ENCODE measurements at places on chromosomes 1 and 21. TPM values are rescaled to one million over a fixed set of nuclear protein-coding genes. Genes with fewer than 3 reads are reported as not detected.

- DNase-seq: no peak
These were observed at the start of gene TAL1 for GRCh38 chr1:47232187-47232874. TSS of gene TAL1 (minus strand) at chr1:47232225. CDS start at chr1:47225888, 6,337 bp downstream.

The S100A10 gene
- 239 TPM for polyA plus RNA-seq

The C1orf116 gene
- polyA plus RNA-seq: 20.2 TPM

The EFNA3 gene
- 6.1 TPM for polyA plus RNA-seq

GRCh38 chr1:94929351-94930217 lies 2.7 kb upstream of the CNN3 start:
- DNase-seq: no peak

DNA sequence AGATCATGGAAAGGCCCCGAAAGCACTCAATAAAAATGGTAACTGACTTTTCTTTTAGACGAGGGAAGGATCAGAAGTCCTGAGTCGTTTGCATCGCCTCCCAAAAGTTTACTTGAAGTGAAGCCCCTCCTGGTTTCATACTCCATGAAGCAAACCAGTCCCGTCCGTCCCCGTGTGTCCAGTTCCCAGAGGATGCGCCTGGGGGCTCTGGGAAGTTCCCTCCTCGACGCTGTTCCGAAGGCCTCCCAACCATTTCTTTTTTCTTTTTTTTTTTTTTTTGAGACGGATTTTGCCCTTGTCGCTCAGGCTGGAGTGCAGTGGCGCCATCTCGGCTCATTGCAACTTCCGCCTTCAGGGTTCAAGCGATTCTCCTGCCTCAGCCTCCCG lies 661 bp upstream of the OSCP1 start:
- DNase-seq: no peak

GRCh38 chr1:154288661-154289060 lies 16.2 kb downstream of the HAX1 start:
- no peak for DNase-seq

GRCh38 chr21:16620786-16621320 lies 891.1 kb downstream of the USP25 start:
- DNase-seq: no peak

The BCL2L15 gene
- 0.50 TPM for polyA plus RNA-seq

The COL16A1 gene
- polyA plus RNA-seq: 35.9 TPM

- DNase-seq: no peak
These were observed 72.9 kb downstream of the ITPKB start for GRCh38 chr1:226666164-226666506.

The WDR64 gene
- 0.44 TPM for polyA plus RNA-seq

GRCh38 chr1:110462964-110463363 lies 12.0 kb downstream of the PROK1 start:
- no peak for DNase-seq

The SELL gene
- polyA plus RNA-seq: 3.9 TPM

- no peak for DNase-seq
These were observed 57.1 kb upstream of the C1orf87 start for GRCh38 chr1:60130703-60131102.

The MRPS21 gene
- polyA plus RNA-seq: 91.3 TPM

The ZNF670 gene
- 8.6 TPM for polyA plus RNA-seq

DNA sequence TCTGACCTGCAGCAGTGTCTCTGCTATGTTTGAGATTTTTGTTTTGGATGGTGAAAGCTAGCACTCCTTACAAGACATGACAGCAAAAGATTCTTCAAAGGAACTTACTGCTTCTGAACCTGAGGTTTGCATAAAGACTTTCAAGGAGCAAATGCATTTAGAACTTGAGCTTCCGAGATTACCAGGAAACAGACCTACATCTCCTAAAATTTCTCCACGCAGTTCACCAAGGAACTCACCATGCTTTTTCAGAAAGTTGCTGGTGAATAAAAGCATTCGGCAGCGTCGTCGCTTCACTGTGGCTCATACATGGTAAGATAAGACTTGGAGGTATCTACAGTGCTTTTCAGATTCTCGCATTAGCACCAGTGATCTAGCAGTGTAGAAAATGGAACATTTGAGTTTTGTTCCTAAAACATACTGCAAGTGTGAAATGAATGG lies 200.2 kb downstream of the PDE4B start:
- DNase-seq: no peak

DNA sequence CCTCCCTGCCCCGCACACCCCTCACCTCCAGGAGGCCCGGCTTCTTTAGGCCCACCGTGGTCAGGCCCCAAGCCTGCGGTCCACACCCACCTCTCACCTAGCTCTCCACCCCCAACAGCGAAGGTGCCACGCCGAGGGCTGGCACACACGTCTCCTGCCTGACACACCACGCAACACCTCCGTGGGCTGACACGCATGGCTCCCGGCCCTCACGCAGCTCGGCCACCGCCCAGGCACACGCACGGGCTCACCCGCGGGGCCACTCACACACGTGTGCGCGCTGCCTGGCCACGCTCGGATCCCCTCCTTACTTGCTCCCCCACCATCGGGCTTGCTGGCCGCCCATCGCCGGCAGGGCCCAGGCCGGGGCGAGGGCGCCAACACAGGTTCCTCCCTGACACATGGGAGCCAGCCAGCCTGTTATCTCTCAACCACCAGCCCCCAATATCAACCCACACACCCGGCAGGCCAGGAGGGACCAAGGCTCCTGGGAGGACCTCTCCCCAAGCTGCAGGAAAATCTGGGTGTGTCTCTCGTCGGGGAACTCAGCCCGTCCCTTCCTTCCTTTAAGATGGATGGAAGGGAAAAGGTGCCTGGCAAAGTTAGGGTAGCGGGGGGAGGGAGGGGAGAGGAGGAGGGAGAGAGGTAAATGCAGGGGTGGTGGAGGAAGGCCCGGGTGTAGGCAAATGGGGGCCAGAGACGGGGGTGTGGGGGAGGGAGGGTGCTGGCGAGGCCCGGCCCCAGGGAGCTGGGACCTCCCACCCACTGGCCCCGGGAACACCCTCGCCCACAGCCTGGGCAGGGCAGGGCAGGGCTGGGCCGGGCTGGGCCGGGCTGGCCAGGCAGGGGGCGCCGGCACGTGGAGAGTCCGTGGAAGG lies 546 bp downstream of the ELOVL1 start:
- no peak for DNase-seq

The ADAMTS5 gene
- polyA plus RNA-seq: 25.9 TPM
